ENCODE measurements at places on chromosomes 11 and 22. TPM values are rescaled to one million over a fixed set of nuclear protein-coding genes. Genes with fewer than 3 reads are reported as not detected.

- DNase-seq: no peak
Measured at GRCh38 chr11:11568651-11569229, 53.1 kb downstream of the GALNT18 start.

DNA sequence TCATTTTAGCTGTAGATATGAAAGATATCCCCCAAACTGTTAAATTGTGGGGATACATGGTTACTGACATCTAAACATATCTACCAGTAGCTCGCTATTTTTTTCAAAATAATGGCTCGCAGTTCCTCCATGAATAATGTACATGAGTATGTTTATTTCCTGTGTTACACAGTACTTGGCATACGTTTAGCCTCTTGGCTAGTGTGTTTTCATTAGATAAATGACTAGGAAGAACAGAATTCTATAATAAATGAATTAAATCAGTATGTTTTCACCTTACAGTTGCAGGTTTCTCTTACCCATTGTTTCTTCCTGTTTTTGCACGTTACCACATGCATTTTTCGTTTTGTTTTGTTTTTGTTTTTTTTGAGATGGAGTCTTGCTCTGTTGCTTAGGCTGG lies 21.8 kb downstream of the RNF169 start:
- no peak for DNase-seq

Gene CHADL
- 2.7 TPM for polyA plus RNA-seq

GRCh38 chr11:119537306-119538253 lies 114.6 kb upstream of the THY1 start:
- DNase-seq: no peak

All from left kidney (tissue), 8 donors.